ENCODE measurements at places on chromosomes 1 and 21.

DNA sequence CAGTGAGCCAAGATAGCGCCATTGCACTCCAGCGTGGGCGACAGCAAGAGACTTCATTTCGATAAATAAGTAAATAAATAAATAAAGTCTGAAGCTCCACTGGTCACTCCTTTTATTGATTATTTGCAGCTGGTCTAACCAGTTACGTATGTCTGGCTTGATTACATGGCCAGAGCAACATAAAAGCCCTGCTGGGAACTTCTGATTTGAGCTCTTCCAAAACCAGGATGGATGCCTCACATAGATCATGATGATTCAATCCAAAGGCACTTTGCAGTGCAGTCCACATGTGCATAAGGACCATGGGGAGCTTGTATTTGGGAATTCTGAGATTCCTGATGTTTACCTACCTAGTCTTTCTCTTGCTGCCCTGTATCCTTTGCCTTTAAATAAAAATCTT is 24.0 kb downstream of the NSUN4 start:
- DNase-seq, result no peak

- no peak for DNase-seq
These were observed 344.0 kb downstream of the ASTN1 start for GRCh38 chr1:176820391-176821031.

GRCh38 chr1:244953901-244954300 is 89.6 kb upstream of the HNRNPU start:
- no peak for DNase-seq

- no peak for DNase-seq
These were observed 538.9 kb downstream of the LMO4 start for GRCh38 chr1:87867626-87868025.

- DNase-seq, result no peak
These were observed 1.6 kb upstream of the APOBEC4 start for GRCh38 chr1:183654706-183655105.

GRCh38 chr1:192316942-192317450 is at the start of gene RGS21:
RGS21 (plus strand) TSS chr1:192316992; CDS start chr1:192343037, 26,045 bp downstream.
- DNase-seq, result no peak

All from activated T-cell treated with anti-CD3 and anti-CD28 coated beads for 4 hours (primary cell).